ENCODE measurements at places on chromosomes 11 and 22.

- no peak for DNase-seq
Measured at GRCh38 chr22:17772958-17773605, 1.2 kb downstream of the BID start.

- no peak for DNase-seq
Measured at GRCh38 chr11:60816590-60817157, 25.2 kb upstream of the CCDC86 start.

- DNase-seq, result no peak
Measured at GRCh38 chr11:123273616-123274015, 78.6 kb upstream of the CLMP start.

GRCh38 chr11:134658481-134659225, 246.6 kb upstream of the B3GAT1 start:
- no peak for DNase-seq

DNA sequence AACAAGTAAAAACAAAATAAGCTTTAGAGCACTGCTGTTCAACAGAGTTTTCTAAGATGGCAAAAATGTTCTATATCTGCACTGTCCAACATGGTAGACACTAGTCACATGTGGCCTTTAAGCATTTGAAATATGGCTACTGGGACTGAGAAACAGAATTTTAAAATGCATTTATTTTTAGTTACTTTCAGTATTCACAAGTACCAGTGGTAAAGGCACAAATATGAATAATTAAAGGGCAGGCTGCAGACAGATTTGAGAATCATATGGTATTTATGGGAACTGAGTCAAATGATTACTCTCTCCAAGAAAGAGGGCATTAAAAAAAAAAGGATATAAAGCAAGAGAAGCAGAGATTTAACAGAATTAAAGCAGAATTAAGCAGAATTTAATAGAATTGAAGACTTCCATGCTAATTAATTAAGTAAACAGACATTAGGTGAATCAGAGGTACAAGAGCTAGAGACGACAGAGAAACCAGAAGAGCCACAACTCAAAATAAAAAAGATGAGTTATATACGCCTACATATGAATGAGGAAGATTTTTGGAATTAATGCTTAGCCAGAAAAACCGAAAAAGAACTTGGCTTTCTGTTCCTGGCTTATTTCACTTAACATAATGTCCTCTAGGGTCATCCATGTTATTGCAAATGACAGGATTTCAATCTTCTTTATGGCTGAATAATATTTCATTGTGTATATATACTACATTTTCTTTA, 160.4 kb downstream of the ATG16L2 start:
- no peak for DNase-seq

DNA sequence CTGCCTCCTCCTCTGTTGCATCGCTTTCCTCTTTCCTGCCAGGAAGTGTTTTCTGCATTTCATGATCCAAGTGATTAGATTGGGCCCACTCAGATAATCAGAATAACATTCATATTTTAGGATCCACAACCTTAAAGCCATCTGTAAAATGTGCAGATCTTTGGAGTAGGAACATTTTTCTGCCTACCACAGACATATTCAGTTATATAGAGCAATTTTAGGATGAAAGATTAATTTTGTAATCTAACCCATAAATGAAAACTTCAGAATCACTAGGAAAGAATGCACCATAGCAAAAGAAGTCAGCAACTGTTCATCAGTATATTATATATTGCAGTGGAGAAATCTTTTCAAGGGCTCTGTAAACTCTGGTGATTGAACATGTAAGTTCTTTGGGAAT, 659.9 kb upstream of the LUZP2 start:
- DNase-seq, result no peak

DNA sequence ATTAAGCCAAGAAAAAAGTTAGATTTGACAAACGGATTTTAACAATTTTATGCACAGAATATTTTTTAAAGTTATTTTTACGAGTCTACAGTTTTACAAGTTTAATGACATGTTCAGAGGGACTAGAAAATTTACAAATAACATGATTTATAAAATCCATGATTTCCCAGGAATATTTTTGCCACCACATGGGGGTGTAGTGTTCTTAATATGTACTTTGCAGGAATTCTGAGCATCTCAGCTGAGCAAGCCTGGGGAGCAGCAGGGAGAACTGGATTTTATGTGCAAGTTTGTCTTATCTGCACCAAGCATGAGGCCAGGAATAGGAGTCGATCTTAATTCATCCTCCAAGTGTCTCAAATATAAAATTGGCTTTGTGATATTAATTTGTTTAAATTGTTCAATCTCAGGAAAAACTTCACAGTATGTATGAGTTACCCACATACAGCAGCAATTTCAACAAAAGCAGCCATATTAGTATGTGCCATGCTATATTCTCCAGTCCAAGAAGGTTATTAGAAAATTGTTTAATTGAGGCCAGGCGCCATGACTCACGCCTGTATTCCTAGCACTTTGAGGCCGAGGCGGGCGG, 826.3 kb downstream of the DLG2 start:
- DNase-seq, result no peak

GRCh38 chr11:31877083-31877482, 66.0 kb upstream of the PAX6 start:
- no peak for DNase-seq

DNA sequence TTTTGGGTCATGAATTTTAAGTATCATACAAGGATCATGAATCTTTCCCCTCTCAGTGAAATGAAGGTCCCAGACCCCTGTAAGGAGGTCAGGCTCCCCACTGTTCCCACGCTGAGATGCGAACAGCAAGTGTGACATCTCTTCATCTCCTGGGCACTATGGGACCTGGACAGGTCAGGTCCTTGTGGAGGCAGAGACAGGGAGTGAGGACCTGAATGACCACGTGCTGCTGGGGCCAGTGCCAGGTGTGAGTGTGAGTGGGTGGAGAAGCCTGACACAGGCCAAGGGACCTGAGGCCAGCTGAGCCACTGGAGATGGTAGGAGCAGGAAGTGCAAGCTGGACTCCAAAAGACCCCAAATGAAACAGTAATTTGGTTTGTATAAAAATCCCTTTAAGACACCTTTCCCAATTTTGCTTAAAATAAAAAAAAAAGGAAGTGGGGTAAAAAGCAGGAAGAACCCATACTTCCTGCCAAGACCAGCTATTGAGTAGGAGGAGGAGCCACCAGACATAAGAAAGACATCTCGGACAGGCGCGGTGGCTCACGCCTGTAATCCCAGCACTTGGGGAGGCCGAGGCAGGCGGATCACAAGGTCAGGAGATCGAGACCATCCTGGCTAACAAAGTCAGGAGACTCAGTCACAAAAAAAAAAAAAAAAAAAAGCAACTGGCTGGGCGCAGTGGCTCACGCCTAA, 35.4 kb upstream of the SERPIND1 start:
- DNase-seq, result no peak

DNA sequence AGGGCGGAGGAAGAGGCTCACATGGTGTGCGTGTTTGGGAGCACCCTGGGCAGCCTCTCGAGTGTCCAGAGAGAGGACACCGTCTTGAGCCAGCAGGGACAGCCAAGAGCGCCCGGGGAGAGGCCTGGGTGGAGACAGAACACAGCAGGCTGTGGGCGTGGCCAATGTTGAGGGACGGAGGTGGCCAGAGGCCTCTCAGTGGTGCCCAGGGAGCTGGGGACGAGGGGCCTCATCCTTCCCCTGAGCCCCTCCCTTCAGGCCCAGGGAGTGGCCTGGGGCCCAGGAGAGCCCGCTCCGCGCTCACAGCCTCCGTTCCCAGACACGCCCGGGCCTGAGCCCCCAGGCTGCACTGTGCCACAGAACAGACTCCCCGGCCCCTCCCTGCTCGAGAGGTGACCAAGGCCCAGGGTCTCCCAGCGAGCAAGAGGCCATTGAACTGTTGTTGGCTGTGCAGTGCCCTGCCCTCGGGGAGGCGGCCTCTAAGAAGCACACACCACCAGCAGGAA, 48.4 kb downstream of the CDKN1C start:
- no peak for DNase-seq

DNA sequence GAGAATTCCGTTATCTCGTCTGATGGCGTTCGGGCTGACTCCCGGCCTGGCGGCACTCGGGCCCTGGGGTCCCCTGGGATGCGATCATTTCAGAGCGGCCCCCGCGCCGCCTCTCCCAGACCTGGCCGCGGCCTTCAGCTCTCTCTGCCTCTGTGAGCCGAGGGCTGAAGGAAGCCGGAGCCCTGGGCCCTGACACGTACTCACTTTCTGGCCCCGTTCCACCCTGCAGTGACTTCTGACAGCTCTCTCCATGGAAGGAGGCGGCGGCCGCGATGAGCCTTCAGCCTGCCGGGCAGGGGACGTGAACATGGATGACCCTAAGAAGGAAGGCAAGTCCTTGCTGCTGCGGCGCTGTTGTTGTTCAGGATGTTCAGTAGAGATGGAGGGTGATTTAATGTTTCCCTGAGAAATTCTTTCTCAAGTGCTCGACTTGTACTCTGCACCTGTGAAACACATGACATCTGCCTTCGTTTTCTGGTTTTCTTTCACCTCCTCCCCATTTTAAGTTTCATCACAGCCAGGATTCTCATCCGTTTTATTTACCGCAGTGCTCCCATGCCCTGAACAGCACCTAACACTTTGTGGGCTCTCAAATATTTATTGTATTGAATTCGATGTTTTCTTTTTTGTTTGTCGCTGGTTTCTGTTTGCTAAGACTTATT, 612 bp downstream of the GTSE1 start:
- no peak for DNase-seq

- DNase-seq, result no peak
Measured at GRCh38 chr22:23151827-23152226, 6.5 kb downstream of the RAB36 start.

- DNase-seq, result no peak
Measured at GRCh38 chr11:61659413-61660196, 20.6 kb upstream of the DAGLA start.

GRCh38 chr11:3947061-3947460, 91.6 kb downstream of the STIM1 start:
- no peak for DNase-seq

GRCh38 chr11:3903207-3903896, 47.9 kb downstream of the STIM1 start:
- DNase-seq, result no peak

DNA sequence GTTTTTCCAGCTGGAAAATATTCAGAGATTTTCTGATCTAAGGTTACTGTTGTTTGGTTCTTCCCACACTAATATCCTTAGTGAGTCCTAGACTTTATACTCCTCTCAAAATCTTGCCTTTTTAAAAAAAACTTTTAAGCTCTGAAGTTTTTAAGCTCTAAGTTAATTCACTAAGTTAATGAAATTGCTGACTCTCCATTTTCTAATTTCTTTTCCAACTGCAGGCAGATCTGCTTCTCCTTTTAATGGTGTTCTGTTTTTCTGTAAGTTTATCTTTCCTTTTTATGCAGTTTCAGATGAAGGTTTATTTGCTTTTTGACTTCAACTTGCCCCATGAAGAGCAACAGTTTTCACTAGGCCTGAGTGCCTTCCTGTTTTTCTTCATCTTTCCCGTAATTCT, 125.8 kb upstream of the ARHGAP42 start:
- no peak for DNase-seq

GRCh38 chr11:71992136-71992730, 6.5 kb upstream of the IL18BP start:
- no peak for DNase-seq

- no peak for DNase-seq
Measured at GRCh38 chr22:31504282-31504681, 7.9 kb downstream of the SFI1 start.

GRCh38 chr11:95076981-95077380, 10.3 kb downstream of the SRSF8 start:
- DNase-seq, result no peak

DNA sequence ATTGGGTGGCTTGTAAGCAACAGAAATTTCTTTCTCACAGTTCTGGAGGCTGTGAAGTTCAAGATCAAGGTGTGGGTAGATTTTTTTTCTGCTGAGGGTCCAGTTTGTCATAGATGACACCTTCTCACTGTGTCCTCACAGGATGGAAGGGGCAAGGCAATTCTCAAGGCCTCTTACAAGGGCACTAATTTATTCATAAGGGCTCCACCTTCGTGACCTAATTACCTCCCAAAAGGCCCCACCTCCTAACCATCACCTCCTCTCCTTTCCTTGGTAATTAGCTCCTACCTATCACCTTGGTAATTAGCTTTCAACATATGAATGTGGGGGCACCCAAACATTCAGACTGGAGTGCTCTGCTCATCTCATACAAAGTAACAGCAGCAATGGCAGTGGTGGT, 92.3 kb upstream of the CD44 start:
- no peak for DNase-seq

DNA sequence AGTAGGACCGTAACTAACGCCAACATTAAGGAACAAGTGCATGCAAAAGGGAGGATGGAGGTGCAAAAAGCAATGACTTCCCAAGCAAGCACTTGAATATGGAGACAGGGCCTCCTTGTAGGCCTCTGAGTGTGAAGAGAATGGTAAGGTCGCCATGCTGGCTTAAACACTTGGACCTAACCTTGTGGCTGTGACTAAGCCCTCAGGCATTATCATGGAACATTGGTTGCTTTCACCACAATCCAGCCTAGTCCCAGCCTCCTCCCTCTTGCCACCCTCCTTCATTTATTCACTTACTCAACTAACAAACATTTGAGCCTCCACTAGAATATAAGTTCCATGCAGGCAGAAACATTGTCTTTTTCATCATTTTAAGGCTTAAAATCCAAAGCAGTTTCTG, 11.9 kb upstream of the SYTL2 start:
- DNase-seq, result no peak

- DNase-seq, result no peak
Measured at GRCh38 chr11:122354025-122354697, 238.1 kb upstream of the BLID start.

DNA sequence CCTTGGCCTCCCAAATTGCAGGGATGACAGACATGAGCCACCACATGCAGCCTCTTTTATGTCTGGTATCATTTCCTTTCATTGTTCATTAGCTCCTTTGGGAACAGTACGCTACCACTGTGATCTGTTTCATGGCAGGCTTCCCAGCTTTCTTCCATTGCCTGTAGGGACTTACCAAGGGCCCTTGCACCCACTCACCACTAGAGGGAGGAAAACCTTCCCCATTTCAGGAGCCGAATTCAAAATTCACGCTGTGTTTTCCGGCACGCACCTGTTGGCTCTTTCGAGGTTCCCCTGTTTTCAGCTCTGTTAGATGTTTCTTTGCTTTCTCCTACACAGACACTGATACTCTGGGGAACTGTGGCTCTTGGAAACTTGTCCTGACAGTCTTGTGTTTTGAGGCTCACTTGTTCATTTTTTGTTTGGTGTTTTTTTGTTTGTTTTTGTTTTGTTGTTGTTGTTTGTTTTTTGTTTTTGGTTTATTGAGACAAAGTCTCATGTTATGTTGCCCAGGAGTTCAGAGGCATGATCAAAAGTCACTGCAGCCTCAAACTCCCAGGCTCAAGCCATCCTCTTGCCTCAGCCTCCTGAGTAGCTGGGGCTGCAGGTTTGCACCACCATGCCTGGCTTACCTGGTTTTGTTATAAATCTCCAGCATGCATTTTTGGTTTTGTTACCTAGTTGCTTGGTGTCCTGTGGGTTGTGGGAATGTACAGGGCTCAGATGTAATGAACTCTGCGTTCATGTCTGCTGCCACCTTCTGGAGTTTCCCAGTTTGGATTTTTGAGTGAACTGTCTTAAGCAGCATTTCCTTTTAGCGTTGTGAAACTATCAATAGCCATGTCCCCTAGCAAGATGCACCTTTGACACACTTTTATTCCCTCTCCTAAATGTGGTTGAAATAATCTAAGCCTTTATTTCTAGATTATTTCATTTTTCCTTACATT, 2.3 kb downstream of the KRTAP5-11 start:
- DNase-seq, result no peak

GRCh38 chr11:35723493-35723892, 60.9 kb downstream of the TRIM44 start:
- no peak for DNase-seq
